ENCODE measurements at places on chromosomes 12 and 14. TPM values are rescaled to one million over a fixed set of nuclear protein-coding genes. Genes with fewer than 3 reads are reported as not detected.
A peak's percentile ranks its signal among the peaks of the same experiment; 100 is the strongest.

DNA sequence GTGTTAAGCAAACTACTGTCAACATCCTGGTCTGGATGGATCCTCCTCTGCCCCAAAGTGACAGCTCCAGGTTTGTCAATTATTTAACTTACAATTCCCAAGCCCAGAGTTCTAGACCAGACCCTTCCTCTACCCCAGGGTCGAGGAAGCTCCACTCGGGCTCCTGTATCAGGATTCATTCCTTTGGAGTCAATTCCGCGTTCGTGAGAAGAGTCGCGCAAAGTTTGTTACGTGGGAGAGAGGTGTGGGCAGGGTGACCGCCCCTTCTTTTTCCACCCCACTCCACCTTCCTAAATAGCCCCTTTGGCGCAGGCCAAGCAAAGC, 479 bp downstream of the SEL1L start:
- peaks cover 6% of the 10 kb centered on the region for H3K4me1 ChIP-seq
- peak overlapping the region; percentile 63 for H3K27ac ChIP-seq
- H3K4me3 ChIP-seq, result peak overlapping the region; percentile 91
- H3K27me3 ChIP-seq, result no peaks in the 10 kb centered on the region
- H3K36me3 ChIP-seq, result no peaks in the 10 kb centered on the region

DNA sequence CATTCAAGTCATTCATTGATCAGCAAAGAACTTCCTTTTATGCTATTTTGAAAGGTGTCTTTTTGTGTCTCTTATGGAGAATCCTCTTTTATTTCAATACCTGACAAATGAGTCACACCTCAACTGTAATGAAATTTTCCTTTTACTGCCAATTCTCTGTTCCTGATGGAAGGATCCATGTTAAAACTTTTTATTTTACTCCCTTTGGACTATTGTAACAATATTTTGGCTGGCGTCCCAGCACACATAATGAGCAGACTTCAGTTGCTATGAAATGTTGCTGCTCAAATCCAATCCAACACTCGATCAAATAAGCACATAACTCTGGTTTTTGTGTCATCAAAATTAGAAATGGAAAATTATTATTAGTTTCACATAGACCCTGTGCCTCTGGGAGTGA, 21.9 kb upstream of the SLC15A5 start:
- no peaks in the 10 kb centered on the region for H3K36me3 ChIP-seq
- peak; percentile 5 for DNase-seq
- no peaks in the 10 kb centered on the region for H3K4me1 ChIP-seq
- no peaks in the 10 kb centered on the region for H3K27me3 ChIP-seq
- H3K27ac ChIP-seq, result no peak overlapping the region

- DNase-seq, result no peak
- no peaks in the 10 kb centered on the region for H3K36me3 ChIP-seq
- no peak overlapping the region for H3K27ac ChIP-seq
- no peak overlapping the region for H3K4me3 ChIP-seq
- no peaks in the 10 kb centered on the region for H3K4me1 ChIP-seq
These were observed 8.5 kb downstream of the RDH12 start for GRCh38 chr14:67710209-67710608.

DNA sequence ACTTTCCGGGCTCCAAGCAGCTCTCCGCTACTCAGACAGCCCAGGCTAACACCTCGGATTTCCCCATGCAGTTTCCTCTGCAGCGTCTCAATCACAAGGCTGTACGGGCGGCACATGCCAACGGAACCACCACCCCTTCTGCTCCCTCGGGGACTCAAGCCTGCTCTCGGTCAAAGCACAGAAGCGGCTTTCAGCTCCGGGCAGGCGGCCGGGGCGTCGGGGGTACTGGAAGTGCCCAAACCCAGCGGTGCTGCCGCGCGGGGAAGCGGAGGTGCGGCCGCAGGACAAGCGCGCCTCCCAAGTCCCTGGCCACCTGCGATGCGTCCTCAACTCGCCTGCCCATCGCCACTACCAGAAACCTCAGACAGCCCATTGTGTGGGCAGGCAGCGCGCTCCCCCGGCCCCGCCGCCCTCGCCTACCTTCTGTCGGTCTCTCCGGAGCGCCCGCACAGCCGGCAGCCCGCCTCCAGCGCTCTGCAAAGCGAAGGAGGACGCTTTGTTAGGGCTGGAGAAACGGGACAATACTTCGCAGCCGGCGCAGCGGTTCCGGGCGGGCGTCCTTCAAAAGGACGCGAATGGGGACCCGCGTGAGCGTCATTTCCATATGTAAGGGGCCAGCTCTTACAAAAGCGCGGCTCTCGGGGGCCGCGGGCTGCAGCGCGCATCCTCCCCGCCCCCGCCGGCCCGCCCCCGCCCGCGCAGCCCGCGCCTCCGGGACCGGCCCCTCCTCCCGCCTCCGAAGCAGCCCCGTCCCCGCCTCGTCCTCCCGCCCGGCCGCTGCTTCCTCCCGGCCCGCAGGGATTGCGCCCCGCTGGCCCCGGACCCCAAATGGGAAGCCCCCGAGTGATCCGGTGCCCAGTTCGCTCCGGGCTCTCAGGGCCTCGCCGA, 674 bp downstream of the NIN start:
- H3K27me3 ChIP-seq, result no peaks in the 10 kb centered on the region
- H3K4me3 ChIP-seq, result peak overlapping the region; percentile 83
- H3K36me3 ChIP-seq, result no peaks in the 10 kb centered on the region
- DNase-seq, result peak; percentile 34
- peak overlapping the region; percentile 67 for H3K27ac ChIP-seq
- H3K4me1 ChIP-seq, result peaks cover 18% of the 10 kb centered on the region

GRCh38 chr12:92096346-92097136, 49.1 kb downstream of the BTG1 start:
- no peaks in the 10 kb centered on the region for H3K27me3 ChIP-seq
- H3K4me1 ChIP-seq, result peaks cover 18% of the 10 kb centered on the region
- H3K27ac ChIP-seq, result no peak overlapping the region
- H3K4me3 ChIP-seq, result no peak overlapping the region

The DLGAP5 gene
- total RNA-seq, result 2.2 TPM

The MLEC gene
- total RNA-seq, result 137 TPM

GRCh38 chr14:106556665-106557289, 1030.4 kb downstream of the TMEM121 start:
- no peaks in the 10 kb centered on the region for H3K4me1 ChIP-seq
- no peak for DNase-seq
- no peak overlapping the region for H3K4me3 ChIP-seq
- H3K36me3 ChIP-seq, result no peaks in the 10 kb centered on the region

- H3K4me3 ChIP-seq, result no peak overlapping the region
- H3K36me3 ChIP-seq, result no peaks in the 10 kb centered on the region
- peak; percentile 57 for DNase-seq
- H3K27me3 ChIP-seq, result no peaks in the 10 kb centered on the region
- no peaks in the 10 kb centered on the region for H3K4me1 ChIP-seq
These were observed 145.6 kb upstream of the NAV3 start for GRCh38 chr12:77685112-77685511.

- H3K4me1 ChIP-seq, result no peaks in the 10 kb centered on the region
- no peaks in the 10 kb centered on the region for H3K27me3 ChIP-seq
- no peak overlapping the region for H3K27ac ChIP-seq
These were observed 707.9 kb downstream of the AACS start for GRCh38 chr12:125773033-125773640.

DNA sequence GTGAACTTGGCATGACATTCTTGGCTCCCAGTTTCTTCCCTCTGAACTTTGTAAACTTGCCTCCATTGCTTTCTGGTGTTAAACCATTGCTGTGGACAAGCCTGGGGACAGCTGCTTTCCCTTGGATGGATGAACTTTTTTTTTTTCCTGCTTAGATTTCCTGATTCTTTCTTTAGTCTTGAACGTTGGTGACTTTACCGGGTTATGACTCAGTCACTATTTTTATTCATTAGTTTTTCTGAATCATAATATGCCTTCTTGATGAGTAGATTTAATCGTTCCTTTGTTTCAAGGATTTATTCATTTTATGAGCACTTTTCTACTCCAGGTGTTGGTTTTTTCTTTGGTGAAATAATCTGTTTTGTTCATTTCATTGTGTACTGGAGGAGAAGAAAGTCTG, 155.0 kb upstream of the RTL1 start:
- H3K27me3 ChIP-seq, result no peaks in the 10 kb centered on the region
- peaks cover 38% of the 10 kb centered on the region for H3K36me3 ChIP-seq
- H3K27ac ChIP-seq, result peak overlapping the region; percentile 61

The SOX5 gene
- total RNA-seq, result 14.1 TPM

- no peak overlapping the region for H3K27ac ChIP-seq
- DNase-seq, result no peak
- H3K4me1 ChIP-seq, result peaks cover 14% of the 10 kb centered on the region
- H3K36me3 ChIP-seq, result peaks cover 51% of the 10 kb centered on the region
- H3K4me3 ChIP-seq, result no peak overlapping the region
These were observed 5.2 kb downstream of the CALM1 start for GRCh38 chr14:90402016-90402415.

DNA sequence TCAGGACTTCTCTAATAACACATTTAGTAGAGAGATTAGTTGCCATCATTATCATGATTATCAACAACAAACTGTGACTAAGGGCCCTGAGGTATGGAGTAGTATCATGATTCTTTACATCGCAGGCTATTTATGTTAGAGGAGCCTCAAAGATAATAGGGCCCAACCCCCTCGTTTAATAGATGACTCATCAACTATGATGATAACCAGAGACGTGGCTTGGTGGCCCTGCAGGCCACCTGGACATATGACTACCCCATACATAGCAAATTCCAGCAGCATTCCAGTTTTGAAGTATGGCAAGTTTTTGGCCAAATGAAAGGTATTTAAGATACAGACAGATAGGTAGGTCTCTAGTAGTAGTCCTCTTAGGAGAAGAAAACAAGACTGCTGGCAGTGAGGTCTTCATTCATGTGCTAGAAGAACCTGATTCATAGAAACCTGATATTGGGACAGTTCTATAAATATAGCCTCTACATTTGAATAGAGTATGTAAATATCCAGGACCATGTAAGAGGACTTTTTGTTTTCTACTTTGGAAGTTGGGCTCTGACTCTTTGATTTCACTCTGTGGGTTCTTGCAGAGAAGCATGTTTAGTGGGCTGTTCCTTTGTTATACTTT, 5.6 kb downstream of the RIC8B start:
- DNase-seq, result no peak
- no peaks in the 10 kb centered on the region for H3K27me3 ChIP-seq
- peaks cover 14% of the 10 kb centered on the region for H3K4me1 ChIP-seq
- no peak overlapping the region for H3K4me3 ChIP-seq

The SIX4 gene
- 14.0 TPM for total RNA-seq

The TAS2R19 gene
- total RNA-seq, result 3.1 TPM

DNA sequence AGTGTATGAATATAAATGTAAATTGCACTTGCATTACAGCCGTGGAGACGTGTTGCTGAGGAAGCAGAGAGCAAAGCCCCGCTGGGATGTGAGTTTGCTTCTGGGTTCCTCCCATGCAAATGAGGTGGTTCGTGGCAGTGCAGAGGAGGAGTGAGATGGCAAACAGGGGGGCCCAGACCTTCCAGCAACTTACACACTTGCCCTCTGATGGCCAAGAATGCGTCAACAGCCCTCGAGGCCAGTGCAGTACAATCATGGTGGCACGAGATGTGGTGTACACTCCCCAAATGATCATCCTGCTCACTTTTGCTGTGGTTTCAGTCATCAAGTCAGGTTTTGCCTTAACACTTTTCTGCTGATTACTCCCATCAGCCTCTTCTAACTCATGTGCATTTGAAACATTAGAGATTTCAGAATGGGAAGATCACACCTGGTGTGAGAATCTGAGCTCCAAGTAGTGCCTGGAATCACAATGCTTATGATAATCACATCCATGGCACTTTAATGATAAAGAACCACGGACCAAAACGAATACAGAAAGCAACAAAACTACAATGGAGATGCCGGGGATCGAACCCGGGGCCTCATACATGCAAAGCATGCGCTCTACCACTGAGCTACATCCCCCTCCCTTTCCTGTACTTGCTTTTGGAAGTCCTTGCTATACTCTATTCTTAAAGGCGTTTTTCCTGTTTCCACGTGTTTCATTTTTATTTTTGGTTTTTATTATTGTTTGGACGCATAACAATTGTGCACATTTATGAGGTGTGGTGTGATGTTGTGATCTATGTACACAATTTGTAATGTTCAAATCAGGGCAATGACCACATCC, 7.0 kb upstream of the UBC start:
- H3K36me3 ChIP-seq, result no peaks in the 10 kb centered on the region
- H3K27me3 ChIP-seq, result no peaks in the 10 kb centered on the region
- H3K27ac ChIP-seq, result peak overlapping the region; percentile 42
- peak; percentile 41 for DNase-seq
- peaks cover 46% of the 10 kb centered on the region for H3K4me1 ChIP-seq

DNA sequence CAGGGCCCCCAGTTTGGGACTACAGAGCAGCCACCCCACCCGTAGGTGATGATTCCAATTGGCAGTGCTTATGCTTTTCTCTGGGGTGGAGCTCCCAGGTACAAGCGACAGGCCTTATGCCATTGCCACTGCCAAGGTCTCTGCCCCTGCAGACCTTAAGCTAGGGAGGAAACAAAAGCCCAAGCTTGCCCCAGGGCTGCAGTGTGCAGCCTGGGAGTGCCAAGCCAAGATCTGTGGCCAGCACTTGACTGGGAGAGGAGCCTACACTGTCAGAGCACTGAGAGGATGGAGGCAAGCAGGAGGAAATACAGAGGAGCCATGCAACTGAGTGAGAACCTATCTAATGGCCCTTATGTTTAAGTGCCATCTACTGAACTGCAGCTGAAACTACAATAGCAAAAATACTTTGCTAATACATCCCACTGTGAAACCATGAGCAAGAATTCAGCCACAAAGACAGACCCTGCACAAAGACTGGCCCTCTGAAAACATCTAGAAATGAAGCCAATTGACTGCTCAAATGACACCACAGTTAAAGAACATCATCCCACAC, 17.7 kb upstream of the ASCL1 start:
- no peak for DNase-seq
- H3K4me1 ChIP-seq, result no peaks in the 10 kb centered on the region
- H3K4me3 ChIP-seq, result no peak overlapping the region

- no peaks in the 10 kb centered on the region for H3K36me3 ChIP-seq
- no peaks in the 10 kb centered on the region for H3K27me3 ChIP-seq
- H3K4me3 ChIP-seq, result no peak overlapping the region
- no peak overlapping the region for H3K27ac ChIP-seq
- H3K4me1 ChIP-seq, result peaks cover 41% of the 10 kb centered on the region
- no peak for DNase-seq
These were observed 95.9 kb downstream of the TSPAN9 start for GRCh38 chr12:3173008-3173553.

GRCh38 chr14:61765225-61765943, 3.2 kb downstream of the SNAPC1 start:
- H3K4me1 ChIP-seq, result peaks cover 17% of the 10 kb centered on the region
- H3K36me3 ChIP-seq, result peaks cover 12% of the 10 kb centered on the region
- H3K27me3 ChIP-seq, result no peaks in the 10 kb centered on the region

DNA sequence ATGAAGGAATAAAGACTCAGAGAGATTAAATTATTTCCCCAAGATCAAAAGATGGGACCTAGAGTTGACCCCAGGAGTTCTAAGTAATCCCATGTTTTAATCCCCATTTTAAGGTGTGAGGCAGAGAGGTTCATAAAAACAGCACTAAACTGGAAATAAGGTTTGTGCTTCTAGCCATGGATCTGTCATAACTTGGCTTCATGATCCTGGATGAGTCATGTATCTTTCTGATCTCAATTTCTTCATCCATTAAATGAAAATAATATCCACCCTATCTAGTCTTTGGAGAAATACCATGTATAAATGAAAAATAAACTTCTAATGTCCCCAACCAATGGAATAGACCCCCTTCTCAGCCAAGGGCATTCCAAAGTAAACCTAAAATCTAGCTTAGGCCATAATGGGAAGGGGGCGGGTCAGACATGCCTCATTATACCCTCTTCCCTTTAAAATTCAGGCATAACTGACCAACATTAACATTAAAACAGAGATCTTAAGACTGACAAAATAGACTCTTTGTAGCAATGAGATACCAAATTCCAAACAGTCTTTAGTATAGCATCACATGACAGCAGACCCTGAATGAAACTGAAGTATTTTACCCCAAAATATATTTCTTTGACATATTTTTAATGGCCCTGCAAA, 47.8 kb downstream of the SLC41A2 start:
- H3K27ac ChIP-seq, result no peak overlapping the region
- H3K27me3 ChIP-seq, result no peaks in the 10 kb centered on the region
- no peaks in the 10 kb centered on the region for H3K4me1 ChIP-seq
- DNase-seq, result peak; percentile 28
